ENCODE measurements at places on chromosomes 16 and 17.

DNA sequence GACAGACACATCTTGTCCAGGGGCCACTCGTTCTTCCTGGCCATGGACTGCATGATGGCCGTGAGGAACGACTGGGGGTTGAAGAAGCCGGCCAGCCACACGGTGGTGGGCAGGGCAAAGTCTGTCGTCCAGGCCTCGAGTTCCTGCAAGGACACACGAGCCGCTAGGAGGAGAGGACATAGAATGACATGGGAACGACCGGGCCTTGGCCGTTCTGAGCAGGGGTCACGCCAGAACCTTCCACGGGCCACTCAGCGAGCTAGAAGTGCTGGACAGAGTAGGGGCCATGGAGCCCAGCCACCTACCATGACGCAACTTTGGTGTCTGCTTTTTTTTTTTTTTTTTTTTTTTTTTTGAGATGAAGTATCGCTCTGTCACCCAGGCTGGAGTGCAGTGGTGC, 47.0 kb downstream of the PGS1 start:
- DNase-seq: no peak
- no peak overlapping the region for H3K4me3 ChIP-seq
- no peak overlapping the region for H3K27ac ChIP-seq
- no peaks in the 10 kb centered on the region for H3K36me3 ChIP-seq
- no peaks in the 10 kb centered on the region for H3K27me3 ChIP-seq

DNA sequence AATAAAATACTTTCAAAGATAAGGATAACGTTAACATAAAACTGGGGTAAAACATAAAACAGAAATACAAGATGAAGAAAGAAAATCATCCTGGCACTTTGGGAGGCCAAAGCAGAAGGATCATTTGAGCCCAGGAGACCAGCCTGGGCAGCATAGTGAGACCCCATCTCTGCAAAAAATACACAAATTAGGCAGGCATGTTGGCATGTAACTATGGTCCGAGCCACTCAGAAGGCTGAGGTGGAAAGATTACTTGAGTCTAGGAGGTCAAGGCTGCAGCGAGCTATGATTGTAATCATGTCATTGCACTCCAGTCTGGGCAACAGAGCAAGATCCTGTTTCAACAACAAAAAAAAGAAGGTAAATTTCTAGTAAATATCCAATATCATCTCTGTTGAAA, 19.6 kb downstream of the TAT start:
- no peaks in the 10 kb centered on the region for H3K4me1 ChIP-seq
- no peak overlapping the region for H3K27ac ChIP-seq
- no peak for DNase-seq

GRCh38 chr17:33980193-33980592, 274.9 kb upstream of the CCL2 start:
- H3K27me3 ChIP-seq: no peaks in the 10 kb centered on the region
- no peak for DNase-seq
- no peaks in the 10 kb centered on the region for H3K4me1 ChIP-seq
- H3K36me3 ChIP-seq: no peaks in the 10 kb centered on the region
- no peak overlapping the region for H3K4me3 ChIP-seq
- H3K27ac ChIP-seq: no peak overlapping the region

- no peaks in the 10 kb centered on the region for H3K4me1 ChIP-seq
- no peak overlapping the region for H3K27ac ChIP-seq
- no peaks in the 10 kb centered on the region for H3K27me3 ChIP-seq
- no peak overlapping the region for H3K4me3 ChIP-seq
- DNase-seq: no peak
These were observed 147.6 kb downstream of the C16orf95 start for GRCh38 chr16:87169509-87169995.
